ENCODE measurements at places on chromosomes 7 and 10.

DNA sequence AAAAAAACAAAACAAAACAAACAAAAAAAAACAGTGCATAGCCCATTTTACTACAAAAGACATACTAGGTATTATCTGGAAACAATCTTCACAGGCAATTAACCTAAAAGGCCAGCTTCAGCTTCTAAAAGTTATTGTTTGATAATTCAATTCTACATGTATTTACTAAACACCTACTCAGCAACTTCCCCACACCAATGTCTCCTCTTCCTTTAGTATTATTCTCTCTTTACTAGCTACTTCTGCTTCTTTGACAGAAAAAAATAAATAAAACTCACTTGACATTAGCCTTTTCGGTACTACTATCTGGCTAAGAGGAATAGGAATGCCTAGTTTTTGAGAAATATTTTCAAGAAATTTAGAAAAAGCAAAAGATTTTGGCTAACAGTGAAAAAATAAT lies 2.8 kb downstream of the TM9SF3 start:
- no peak for DNase-seq

DNA sequence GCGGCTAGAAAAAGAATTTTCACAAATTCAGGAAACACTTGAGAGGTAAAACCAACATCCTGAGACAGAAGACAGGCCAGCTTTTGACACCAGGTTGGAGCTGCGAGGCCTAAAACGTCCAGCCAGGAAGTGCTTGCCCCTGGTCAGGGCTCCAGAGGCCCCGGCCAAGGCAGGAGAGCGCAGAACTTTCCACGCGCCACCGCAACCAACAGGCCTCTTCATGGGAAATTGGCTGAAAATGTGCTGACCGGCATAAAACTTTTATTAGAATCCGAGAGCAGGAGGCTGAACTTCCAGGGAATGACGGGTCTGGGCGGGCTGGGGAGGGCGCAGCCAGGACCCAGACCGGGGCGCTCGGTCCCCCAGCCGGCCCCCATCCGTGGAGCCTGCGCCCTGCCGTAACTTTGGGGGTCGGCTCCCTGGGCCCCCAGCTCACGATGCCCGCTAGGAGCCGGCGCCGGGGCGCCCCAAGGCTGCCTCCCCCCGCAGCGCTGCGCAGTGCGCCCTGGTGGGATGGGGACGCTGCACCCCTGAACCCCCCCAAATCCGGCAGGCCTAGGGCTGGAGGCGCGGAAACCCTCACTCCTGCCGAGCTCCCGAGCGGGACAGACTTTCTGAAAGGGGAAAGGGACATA lies 414.0 kb upstream of the MKI67 start:
- DNase-seq: no peak

- DNase-seq: no peak
Measured at GRCh38 chr10:133292919-133293809, 15.5 kb downstream of the TUBGCP2 start.

DNA sequence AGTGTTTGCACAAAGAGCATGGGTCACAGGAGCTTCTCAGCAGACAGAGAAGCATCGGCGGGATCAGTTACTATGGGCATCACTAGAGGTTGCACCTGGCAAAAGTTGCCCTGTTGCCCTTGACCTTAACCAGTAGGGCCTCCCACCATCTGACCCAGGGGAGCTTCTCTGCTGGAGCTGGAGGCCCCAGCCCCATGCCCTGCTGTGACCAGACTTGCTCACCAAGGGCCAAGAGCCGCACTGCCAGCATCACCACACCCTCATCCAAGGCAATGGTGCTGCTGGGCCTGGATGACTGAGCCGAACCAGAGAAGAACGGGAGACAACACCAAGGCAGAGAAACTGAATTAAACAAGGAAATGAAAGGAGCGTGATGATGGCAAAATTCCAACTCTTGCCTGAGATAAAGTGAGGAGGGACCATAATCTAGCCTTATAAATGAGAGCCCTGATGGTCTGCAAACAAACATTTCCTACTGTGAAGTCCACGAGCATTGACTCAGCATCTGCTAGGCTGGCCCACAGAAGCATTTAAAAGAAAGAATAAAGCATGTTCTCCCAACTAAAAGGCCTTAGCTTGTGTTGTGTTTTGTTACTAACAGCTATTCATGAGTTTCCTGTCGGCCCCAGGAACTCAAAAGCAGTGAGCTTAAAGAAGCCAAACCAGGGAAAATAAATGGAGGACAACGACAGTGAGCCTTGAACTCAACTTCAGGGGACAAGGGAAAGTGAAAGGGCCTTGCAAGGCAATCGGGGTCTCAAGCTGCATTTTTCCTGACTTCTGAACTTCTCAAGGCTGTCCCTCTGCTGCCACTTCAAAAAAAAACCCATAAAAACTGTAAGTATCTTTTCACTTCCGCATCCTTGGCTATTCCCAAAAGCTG lies 60.4 kb downstream of the AFAP1L2 start:
- DNase-seq: no peak

- DNase-seq: no peak
Measured at GRCh38 chr10:33098951-33099663, 141.1 kb upstream of the ITGB1 start.

GRCh38 chr10:93707623-93708022 lies 5.2 kb upstream of the FRA10AC1 start:
- DNase-seq: no peak
